ENCODE measurements at places on chromosomes 7 and 10.

GRCh38 chr10:8288600-8288999 lies 234.1 kb downstream of the GATA3 start:
- DNase-seq: no peak

DNA sequence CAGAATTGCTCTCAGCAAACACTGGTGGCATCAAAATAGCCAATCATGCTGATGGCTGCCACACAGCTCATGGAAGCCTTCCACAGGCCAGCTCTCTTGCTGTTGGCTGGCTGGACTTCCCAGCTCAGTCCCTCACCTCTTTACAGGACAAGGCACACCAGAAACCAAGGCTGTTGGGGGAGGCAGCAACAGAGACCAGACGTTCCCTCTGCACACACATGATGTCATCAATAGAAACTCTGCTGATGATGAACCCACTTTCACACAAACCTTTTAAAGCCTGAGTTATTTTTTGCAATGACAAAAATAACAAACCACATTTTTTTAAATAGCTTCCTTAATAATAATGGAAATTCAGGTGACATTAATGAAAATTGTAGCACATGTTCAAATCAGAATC lies 300.9 kb upstream of the C7orf33 start:
- DNase-seq: no peak

- no peak for DNase-seq
Measured at GRCh38 chr7:132980402-132980801, 101.5 kb downstream of the CHCHD3 start.

GRCh38 chr10:45495438-45496152 lies 121.6 kb downstream of the ALOX5 start:
- DNase-seq: no peak

GRCh38 chr7:131546583-131547141 lies 9.8 kb downstream of the PODXL start:
- DNase-seq: no peak

DNA sequence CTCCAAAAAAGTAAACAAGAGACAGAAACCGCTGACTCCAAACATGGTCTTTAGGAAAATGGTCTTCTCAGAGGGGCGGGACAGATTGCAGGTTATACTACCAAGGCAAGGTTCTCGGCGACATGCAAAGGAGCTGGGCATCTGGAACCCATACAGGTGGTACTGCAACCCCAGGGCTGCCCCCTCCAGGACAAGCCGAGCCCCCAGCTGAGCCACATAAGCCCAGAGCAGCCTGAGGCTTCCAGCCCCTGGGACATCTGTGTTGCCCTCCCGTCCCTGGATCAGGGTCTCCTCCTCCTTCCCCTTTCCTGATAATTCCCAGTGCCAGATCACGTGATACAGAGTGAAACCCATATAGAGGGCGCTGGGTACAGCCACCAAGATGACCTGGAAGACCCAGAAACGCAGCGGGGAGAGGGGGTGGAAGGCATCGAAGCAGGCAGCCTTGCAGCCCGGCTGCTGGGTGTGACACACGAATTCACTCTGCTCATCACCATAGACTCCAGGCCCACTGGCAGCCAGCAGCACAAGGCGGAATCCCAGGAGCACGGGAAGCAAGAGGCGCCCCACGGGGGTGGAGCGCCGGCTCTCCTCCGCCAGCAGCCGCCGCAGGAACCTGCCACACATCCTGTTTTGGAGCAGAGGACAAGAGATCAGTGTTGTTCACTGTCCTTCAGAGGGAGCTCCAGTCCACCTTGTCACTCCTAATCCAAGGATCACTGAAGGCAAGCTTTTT lies at the start of gene GJC3:
Gene GJC3 (minus strand): TSS at position 627 of the 736 bp plus-strand sequence. CDS start 0 bp downstream, at position 627.
- no peak for DNase-seq

- DNase-seq: no peak
Measured at GRCh38 chr10:1654811-1655356, 82.4 kb downstream of the ADARB2 start.

DNA sequence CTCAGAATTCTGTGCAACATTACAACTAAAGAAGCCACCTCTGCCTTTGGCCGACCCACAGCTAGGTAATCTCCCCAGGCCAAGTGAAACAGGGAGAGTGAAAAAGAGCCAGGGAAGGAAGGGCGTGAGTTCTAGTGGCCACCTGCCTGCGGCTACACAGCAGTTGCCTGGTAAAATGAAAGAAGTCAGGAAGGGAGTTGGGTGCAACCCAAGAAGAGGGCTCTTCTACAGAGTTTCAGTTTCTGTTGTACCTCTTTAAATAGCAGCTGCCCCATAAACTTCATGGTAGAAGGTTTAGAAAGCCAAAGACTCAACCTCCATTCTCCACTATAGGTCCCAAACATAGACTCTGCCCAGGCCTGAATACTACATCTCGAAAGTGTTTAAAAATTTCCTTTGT lies 76.2 kb upstream of the TMEM168 start:
- no peak for DNase-seq

- no peak for DNase-seq
Measured at GRCh38 chr7:36190447-36191291, 37.6 kb downstream of the EEPD1 start.

GRCh38 chr7:43942997-43943396 lies 16.8 kb downstream of the UBE2D4 start:
- no peak for DNase-seq

GRCh38 chr10:102243309-102243708 lies 2.0 kb upstream of the PITX3 start:
- DNase-seq: no peak

GRCh38 chr10:784403-785088 lies 95.1 kb upstream of the DIP2C start:
- DNase-seq: no peak

GRCh38 chr10:30647089-30647488 lies 17.5 kb upstream of the LYZL2 start:
- no peak for DNase-seq

- no peak for DNase-seq
Measured at GRCh38 chr7:92156990-92157389, 22.0 kb downstream of the LRRD1 start.

DNA sequence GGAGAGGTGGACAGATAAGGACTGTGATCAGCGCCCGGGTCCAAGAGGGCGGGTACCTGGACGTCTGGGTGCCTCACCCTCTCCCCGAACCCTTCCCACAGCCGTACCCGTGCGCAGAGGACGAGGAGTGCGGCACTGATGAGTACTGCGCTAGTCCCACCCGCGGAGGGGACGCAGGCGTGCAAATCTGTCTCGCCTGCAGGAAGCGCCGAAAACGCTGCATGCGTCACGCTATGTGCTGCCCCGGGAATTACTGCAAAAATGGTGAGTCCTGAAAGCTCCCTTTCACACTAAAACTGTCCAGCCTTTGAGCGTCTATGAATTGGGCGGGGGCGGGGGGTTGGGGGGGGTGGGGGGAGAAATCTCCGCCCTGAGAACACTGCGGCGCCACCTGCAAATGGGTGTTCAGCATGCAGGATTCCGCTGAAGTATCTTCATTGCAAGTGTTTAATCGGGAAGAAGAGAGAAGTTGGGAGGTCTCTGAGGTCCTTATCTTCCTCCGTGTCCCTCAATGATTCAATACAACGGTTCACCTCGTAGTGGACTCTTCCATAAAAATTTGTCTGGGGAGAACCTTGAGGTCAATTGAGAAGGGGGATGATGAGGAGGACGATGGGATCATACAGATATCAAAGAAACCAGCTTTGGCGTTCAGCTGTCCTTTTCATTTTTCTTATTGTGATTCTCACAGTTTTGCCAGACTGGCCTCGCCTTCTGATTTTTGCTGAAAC lies 906 bp downstream of the DKK1 start:
- DNase-seq: no peak

GRCh38 chr7:124031919-124032318 lies 948 bp downstream of the TMEM229A start:
- DNase-seq: no peak

DNA sequence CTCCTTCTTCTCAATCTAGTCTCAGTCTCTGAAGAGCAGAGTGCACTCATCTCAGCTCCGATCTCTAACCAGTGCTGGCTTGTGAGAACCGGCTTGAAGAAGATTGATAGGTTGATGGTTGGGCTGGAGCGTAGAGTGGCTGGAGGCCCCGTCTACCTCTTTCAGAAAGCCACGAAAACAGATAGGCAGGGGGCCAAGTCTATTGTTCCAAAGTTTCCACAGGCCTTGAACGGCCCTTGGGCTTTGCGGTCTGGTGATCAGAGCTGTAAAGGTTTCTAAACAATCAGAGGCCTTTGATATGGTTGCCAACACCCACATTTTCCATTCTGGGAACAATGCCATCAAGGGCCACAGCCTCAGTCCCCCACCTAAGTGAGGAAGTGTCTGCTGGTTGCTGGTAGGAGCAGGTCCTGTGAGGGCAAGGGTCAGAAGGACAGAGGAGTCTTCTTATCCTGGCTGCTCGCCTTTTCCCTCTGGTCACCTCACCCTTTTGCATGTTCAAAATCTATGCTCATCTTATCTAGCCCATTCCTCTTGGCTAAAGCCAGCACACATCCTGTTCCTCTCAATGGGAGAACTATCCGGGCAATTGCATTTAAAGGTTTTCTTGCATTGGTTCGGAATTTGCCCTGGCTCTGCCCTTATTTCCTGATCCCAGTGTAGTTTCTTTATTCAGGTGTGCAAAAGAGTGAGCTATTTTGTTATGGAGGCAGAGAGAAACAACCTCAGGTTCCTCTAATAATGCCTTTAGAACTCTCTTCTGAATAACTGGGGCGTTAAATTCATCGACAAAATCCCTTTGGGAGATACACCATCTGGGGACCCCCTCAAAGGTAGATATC lies 70.3 kb upstream of the KMT2E start:
- no peak for DNase-seq

DNA sequence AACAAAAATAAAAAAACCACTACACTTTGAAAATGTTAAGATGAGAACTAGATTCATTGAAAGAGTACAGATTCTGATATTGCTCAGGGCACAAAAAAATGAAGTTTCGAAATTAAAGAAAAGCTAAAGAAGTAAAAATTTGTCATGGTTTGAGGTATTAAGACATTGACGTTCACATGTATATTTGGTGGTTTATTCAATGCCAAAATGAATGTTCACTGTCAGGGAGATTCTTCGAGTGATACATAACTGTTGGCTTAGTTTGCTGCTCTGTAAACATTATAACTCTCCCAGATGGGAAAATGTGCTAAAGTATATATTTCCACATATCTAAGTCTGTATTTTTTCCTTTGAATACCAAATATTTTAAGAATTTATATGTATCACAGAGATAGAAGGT lies 345.0 kb downstream of the SEMA3D start:
- DNase-seq: no peak

DNA sequence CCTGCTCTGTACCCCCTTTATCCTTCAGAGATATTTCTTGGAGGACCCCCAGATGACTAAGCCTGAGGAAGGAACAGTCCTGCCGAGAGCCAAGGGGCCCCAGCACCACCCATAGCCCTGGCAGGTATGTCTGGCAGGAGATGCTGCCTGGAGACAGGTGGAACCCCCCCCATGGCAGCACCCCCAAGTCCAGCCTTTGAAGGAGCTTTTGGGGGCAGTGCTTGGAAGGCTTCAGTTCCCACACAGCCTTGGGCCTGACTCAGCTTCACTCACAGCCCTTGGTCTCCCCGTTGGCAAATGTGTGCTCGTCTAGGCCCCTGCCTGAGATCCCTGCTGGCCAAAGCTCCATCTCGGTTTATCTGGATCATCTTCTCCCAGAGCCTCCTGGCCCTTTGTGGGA lies 23.0 kb upstream of the PCBD1 start:
- no peak for DNase-seq

DNA sequence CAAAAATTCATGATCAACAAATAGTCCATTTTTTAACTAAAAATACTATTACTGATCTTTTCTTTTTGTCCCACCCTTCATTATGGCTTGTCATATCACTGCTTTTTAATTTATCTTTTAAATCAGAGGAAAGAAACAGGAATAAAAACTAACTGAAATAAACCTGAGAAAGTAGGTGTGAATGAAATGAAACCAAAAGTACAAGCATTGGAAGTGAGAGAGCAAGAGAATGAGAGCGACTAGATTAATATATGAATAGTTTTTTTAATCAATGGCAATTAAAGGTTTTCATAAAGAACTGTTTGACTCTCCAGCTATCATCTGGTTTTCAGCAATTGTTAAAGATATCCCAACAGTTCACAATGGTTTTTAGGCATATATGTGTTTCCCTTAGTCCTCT lies 137.8 kb downstream of the SPAG6 start:
- no peak for DNase-seq

DNA sequence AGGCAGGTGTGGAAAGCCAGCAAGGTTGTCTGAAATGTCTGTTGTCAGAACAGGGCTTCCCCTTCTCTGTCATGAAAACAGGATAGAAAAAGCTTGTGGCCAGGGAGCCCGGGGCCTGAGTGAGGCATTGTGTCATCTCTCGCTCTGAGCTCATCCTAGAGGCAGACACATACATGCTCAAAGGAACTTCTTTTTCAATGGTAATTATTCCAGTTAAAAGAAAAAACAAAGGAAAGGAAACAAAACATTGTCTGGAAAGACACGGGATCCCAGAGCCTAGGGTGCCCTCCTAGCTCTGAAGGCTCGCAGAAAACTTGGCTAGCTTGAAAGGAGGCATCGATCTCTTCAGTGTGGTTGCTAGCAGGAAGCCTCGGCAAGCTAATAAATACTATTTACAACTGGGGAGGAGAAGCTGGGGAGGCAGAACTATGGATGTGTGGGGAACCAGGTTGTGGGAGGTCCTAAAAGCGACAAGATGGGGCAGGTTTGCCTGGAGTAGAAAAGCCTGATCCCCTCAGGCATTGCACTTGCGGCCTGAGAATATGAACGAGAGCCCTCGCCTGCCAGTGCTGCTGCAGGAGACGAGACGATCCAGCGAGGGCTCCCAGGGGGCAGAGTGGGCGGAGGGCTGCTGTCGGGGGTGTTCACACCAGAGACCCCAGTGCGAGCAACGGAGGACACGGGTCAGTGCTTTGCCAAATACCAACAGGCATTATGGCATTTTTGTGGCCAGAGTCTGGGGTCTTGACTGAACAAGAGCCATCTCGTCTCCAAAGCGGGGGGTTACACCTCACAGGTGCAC lies 32.8 kb upstream of the DGKI start:
- no peak for DNase-seq

DNA sequence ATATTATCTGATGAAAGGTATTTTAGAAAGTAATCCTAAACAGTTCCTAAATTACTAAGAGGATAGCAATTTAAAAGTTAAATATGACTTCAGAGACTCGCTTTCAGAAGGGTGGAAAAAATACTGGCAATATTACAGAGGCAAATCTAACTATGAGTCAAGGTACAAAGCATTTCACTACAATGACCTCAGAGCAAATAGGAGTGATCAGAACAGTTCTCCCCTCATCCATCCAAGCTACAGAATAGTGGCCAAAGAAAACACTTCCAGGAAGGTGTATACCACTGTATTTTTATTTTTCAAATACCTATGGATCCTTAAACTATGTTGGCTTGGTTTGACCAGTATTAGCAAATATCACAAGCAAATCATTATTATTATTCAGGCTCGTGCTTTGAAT lies 112.8 kb upstream of the ODAD2 start:
- DNase-seq: no peak

Data from cortex of kidney (tissue), 1 donor.